Bronchus fibroblast of lung (primary cell): ENCODE measurements at places on chromosomes 6 and 20. TPM values are rescaled to one million over a fixed set of nuclear protein-coding genes. Genes with fewer than 3 reads are reported as not detected.

The MDFI gene
- 7.0 and 7.6 TPM in 2 replicates for total RNA-seq

The ZFP64 gene
- total RNA-seq = 23.5 and 27.9 TPM in 2 replicates

The TSHZ2 gene
- under 0.01 and 0.17 TPM in 2 replicates for total RNA-seq

The PHF3 gene
- 14.6 and 19.5 TPM in 2 replicates for total RNA-seq

The NRSN1 gene
- not detected in 2 replicates for total RNA-seq

The OOEP gene
- not detected in 2 replicates for total RNA-seq

The DEK gene
- 89.2 and 143 TPM in 2 replicates for total RNA-seq

The HAO1 gene
- not detected in 2 replicates for total RNA-seq

The TMEM170B gene
- 0.15 and 0.50 TPM in 2 replicates for total RNA-seq

The CRIP3 gene
- not detected in 2 replicates for total RNA-seq

The RNASET2 gene
- total RNA-seq = 6.1 and 7.1 TPM in 2 replicates

The NT5E gene
- total RNA-seq = 157 and 162 TPM in 2 replicates

The ABCF1 gene
- 31.1 and 34.2 TPM in 2 replicates for total RNA-seq

The RIPOR3 gene
- 0.30 and 0.34 TPM in 2 replicates for total RNA-seq

The SLC13A3 gene
- 3.3 and 6.1 TPM in 2 replicates for total RNA-seq

The PRICKLE4 gene
- total RNA-seq = not detected in 2 replicates

The FAM162B gene
- total RNA-seq = 14.7 and 19.8 TPM in 2 replicates

The NKAIN2 gene
- total RNA-seq = not detected in 2 replicates

The TREML2 gene
- not detected in 2 replicates for total RNA-seq
